ENCODE measurements at places on chromosomes 3 and 15.
A peak's percentile ranks its signal among the peaks of the same experiment; 100 is the strongest.

- DNase-seq: peak; percentile 15
Measured at GRCh38 chr3:105362021-105362665, 4.6 kb upstream of the ALCAM start.

GRCh38 chr3:43998836-43999727, 242.6 kb upstream of the TOPAZ1 start:
- DNase-seq: no peak

DNA sequence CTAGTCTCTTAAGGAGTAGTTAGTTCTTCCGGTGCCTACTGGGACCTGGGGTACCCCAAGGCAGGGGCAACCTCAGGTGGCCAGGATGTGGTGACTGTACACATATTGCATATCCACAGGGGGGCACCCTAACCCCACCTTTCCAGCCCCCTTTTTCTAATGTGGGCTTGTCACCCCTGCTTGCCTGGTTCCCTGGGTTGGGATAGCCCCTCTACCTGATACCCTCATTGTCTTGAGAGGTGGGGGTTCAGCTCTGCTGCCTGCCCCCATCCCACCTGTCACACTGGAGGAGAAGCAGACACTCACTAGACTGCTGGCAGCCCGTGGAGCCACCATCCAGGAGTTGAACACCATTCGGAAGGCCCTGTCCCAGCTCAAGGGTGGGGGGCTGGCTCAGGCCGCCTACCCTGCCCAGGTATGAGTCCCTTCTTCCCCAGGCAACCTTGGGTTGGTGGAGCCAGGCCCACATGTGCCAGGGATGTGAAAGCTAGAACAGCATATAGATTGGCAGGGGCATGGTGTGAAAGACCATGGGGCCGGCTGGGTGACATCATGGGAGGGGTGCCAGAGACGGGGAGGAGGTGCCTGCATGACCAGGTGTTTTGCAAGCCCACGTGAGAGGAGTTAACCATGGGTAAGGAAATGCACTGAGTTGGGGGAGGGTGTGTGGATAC, 4.0 kb downstream of the GLYCTK start:
- DNase-seq: peak; percentile 30

DNA sequence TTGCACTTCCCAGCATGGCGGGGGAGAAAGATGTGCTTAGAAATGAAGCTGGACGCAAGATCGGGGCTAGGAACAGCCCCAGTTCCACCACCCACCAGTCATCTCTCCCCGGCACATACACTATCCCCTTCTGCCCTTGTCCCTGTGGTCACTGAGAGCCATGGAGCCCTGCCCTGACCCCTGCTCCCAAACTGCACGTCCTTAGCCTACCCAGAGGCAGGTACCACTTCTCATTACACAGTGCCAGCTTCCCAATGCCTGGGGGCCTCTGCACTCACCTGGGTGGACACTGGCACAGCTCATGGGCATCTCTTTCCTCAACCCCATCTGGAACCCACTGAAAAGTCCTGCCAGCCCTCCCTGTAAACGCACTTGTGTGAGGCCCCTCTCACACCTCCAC, 139.3 kb upstream of the PRR20G start:
- no peak for DNase-seq

GRCh38 chr3:38348903-38349302, 2.3 kb downstream of the XYLB start:
- DNase-seq: peak; percentile 72

- DNase-seq: no peak
Measured at GRCh38 chr15:71117714-71118305, 2.5 kb downstream of the THSD4 start.

GRCh38 chr3:39639344-39640236, 169.8 kb upstream of the MYRIP start:
- DNase-seq: peak; percentile 94

GRCh38 chr3:95813244-95813643, 1001.1 kb upstream of the EPHA6 start:
- DNase-seq: no peak

DNA sequence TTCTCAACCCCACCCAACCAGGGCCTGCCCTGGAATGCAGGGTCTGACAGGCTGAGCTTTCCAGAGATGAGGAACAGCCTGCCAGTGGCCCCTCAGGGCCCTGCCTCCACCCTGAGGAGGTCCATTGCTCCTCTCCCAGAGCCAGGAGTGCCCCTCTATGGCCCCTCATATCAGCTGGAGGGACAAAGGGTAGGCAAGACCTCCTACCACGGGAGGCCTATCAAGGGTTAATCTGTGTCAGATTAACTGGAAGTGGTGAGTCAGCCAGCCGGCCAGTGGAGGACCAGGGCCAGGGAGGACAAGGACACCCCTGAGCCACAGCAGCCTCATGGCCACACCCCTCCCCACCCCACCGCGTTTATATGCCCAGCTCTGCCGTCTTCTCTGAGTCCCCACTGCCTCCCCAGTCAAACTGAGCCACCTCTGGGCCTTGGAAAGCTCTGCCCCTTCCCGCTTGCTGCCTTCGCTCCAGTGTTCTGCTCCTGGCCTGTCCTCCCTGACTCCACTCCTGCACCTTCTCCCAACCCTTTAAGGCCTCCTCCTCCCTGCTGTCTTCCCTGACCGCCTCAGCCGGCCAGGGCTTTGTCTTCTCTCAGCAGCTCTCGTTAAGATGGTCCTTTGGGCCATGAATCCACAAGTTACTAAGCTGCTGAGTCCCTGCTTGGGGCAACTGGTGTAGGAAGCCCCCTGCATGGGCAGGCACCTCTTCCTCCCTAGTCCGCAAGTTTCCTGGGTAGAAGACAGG, 6.5 kb downstream of the CCDC33 start:
- DNase-seq: no peak

- DNase-seq: no peak
Measured at GRCh38 chr3:88418219-88418618, 268.5 kb downstream of the C3orf38 start.

DNA sequence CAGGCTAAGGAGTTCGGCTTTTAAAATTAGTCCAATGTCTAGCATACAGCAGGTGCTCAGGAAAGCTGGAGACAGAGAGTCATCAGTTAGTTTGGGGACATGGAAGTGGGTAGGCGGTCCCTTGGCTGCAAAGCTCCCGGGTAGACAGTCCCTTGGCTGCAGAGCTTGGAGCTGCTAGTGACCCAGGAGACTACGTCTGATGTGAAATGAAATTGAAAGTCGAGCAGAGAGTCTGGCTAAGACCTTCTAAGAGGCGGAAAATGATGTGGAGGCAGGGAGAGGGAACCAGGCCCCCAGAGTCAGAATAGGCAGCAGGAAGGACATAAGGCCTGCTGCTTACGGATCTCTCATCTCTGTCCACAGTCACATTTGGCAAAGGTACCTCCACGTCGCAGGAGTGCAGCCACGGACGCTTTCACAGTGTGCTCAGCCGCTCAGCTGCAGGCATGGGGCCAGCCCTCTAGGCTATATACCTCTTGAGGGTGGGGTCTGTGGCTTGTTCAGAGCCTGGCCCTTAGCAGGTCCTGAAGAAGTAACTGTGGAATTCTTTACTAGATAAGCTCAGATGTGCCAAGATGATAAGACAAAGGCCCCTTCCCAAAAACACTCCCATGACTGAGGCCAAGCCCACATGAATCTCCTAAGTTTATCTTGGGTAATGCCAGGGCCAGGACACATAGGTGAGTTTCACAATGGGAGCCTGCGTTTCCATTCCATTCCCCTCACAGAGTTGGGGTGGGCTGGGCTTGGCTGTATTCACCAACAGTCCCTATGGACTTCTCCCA, 131.7 kb downstream of the XXYLT1 start:
- DNase-seq: no peak

DNA sequence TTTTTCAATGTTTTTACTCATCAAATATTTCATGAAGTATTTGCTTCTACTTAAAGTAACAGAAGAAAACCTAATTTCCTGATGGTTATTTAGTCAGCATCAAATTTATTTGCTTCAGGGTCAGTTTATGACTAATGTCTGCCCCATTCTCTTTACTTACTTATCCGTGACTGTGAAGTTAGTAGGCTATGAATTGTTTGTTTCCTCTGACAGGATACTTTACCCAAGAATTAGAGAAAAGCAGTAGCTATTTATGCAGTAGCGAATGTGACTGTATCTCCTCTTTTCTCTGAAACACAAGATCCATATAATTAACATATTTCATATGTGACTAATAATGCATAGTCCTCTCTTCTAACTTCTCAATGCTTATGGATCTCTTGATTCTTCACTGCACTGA, 329.9 kb upstream of the ROBO1 start:
- DNase-seq: no peak

DNA sequence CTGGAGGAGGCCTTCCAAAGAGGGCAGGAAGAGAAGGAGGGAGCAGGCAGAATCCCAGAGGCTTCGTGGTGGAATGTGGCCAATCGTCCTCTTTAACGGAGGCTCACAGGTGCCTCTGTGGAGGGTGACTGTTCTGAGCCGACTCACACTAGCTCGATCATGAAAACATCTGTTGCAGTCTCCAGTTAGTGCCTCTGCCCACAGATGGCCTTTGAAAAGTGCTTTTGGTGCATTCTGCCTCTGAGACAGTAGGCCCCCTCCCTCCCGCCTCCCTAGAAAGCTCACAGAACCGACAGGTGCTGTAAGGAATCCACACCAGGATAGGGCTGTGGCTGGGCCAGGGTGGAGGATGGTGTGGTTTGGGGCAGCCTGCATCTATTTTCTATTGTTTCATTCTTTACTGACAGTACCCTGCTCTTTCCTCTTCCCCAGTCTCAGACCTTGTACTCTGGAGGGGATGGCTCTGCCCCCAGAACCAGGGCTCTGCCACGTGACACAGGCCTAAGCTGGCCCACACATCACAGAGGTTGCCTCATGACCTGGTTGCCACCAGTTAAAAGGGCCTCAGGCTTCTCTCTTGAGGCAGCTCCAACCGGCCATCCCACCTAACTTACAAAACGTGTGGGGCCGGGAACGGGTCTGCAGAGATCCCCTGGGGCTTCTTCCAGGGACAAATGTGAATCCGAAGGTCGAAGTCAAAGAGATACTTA, 27.2 kb upstream of the PIGZ start:
- no peak for DNase-seq

DNA sequence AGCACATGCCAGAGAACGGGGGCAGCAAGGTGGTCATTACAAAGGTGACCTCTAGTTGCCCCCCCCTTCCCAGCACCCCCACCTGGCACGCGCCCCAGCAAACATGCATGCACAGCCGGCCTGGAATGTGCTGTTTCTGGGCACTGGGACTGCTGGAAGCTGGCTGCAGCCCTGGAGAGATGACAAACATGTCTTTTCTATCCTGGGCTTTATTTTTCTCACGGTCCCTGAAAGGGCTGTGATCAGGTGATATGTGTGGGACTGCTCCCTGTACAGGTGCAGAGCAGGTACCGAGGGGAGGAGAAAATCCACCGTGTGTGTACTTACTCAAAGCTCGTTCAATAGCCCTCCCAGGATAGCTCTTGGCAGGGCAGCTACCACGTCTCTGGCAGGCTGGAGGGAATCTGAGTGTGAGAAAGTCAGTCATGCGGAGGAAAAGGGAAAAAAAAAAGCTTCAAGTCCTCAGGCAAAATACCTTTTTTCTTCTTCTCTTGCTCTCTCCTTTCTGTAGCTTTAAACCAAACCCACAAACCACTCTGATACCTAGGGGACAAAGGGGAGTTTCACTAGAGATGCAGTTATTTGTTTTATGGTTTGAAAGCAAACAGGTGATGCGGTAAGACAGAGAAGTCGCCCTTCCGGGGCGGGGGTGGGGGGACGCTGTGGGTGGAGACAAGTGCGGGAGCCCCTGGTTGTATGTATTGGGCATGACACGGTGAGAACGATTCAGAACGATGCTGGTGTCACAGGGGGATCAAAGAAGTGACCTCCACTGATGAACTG, 5.0 kb upstream of the HES1 start:
- DNase-seq: no peak

GRCh38 chr3:182979674-182980191, 605 bp downstream of the DCUN1D1 start:
- DNase-seq: peak; percentile 56
